Spleen (tissue), 13 donors: ENCODE measurements at places on chromosomes 4 and X. TPM values are rescaled to one million over a fixed set of nuclear protein-coding genes. Genes with fewer than 3 reads are reported as not detected.

Gene SSX4
- total RNA-seq: not detected

Gene CDKL5
- 8.3 TPM for total RNA-seq

Gene QRFPR
- total RNA-seq: not detected

Gene KDM5C
- total RNA-seq: 162 TPM

Gene TEX13C
- total RNA-seq: not detected

Gene FRMD7
- total RNA-seq: not detected

Gene ADH4
- 0.41 TPM for total RNA-seq

Gene CPZ
- total RNA-seq: 1.5 TPM

Gene TRIM60
- total RNA-seq: not detected

Gene GBA3
- total RNA-seq: 17.5 TPM
